ENCODE measurements at places on chromosomes 3 and 15.

- DNase-seq = no peak
These were observed 219.0 kb downstream of the LSAMP start for GRCh38 chr3:116226266-116226665.

- DNase-seq = no peak
These were observed 1239.2 kb downstream of the NSUN3 start for GRCh38 chr3:95302044-95302443.

DNA sequence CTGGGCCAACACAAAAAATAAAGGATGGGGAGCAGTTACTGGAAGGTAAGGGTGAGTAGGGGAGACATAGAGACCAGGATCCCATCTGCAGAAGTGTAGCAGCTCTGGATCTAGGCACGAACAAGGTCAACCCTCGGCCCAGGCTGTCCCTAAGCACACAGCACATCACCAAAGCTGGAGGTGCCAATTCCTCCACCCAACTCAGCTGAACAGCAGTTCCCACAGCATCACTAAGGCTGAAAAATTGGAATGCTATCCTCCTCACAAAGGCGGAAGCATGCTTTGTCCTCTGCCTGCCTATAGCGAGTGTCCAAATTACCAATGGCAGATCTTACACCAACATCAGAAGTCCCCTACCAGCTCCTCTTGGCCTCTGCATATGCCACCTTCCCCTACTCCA lies 33.9 kb downstream of the OSBPL10 start:
- DNase-seq = no peak

DNA sequence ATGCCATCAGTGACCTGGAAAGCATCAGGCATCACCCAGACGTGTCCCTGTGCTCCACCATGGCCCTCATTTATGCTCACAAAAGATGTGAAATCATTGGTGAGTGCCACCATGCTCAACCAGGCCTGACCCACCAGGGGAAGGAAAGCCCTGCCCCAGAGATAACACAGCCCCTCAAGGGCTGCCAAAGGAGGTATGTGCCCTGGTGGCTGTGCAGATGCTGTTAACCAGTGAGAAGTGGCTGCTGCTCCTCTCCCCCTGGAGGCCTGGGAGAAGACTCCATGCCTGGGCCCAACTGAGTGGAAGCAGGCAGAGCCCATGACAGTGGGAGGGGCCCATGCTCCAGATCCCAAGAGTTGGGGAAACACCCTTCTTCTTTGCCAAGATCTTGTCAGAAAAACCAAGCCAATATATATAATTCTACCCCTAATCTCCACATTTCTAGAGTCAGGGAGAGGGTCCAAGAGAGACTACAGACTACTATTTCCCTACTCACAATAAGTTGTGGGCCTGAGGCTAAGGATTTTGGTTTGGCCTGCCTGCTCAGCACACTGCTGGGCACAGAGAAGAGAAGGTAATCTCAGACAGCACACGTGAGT lies 2.7 kb downstream of the TTC21A start:
- DNase-seq = no peak

DNA sequence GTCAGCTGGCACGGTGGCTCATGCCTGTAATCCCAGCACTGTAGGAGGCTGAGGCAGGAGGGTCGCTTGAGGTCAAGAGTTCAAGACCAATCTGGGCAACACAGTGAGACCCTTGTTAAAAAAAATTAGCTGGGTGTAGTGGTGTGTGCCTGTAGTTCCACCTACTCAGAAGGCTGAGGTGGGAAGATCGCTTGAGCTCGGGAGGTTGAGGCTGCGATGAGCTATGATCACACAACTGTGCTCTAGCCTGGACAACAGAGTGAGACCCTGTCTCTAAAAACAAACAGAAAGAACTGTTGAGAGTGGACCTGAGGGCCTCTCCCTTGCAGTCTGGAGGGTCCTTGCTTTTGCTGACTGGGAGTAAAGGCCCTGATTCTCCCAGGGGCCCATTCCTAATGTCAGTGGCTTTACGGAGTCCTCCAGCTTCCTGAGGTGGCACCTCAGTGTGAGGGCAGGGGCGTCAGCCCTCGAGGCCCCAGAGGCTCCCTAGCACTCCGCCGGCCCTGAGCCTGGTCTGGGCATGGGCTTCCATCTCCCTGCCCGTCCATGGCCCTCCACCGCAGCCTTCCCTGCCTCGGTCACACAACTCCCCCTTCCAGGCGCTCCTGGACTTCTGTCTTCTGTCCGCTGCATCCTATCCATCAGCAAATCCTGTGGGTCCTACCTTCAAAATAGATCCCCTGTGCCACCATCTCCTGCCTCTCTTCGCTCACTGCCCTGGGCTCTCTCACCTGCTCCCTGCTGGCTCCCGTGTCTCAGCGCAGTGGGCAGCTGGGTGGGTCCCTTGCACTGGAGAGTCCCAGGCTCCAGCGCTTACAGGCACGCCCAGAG lies 19.0 kb downstream of the FBLN2 start:
- no peak for DNase-seq

- DNase-seq = peak; percentile 46
These were observed 37.5 kb downstream of the TPM1 start for GRCh38 chr15:63079947-63080626.
